Left colon (tissue), 2 donors: ENCODE measurements at places on chromosomes 16 and 17. TPM values are rescaled to one million over a fixed set of nuclear protein-coding genes. Genes with fewer than 3 reads are reported as not detected.
A peak's percentile ranks its signal among the peaks of the same experiment; 100 is the strongest.

DNA sequence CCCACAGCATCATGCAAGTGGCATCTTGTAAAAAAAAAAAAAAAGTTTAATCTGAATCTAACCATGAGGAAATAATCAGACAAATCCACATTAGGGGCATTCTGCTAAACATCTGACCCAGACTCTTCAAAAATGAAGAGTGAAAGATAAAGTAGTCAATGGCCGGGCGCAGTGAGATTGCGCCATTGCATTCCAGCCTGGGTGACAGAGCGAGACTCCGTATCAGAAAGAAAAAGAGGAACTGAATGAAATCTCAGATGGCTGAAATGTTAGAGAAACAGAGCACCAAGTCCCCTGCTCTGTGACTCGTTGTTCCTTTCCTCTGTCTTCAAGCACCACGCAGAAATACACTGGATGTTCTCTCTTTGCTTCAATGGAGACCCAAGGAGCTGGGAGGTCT is 12.7 kb upstream of the RNF135 start:
- no peak for DNase-seq

- DNase-seq = no peak
These were observed 1.7 kb upstream of the IGF2BP1 start for GRCh38 chr17:48995304-48995973.

DNA sequence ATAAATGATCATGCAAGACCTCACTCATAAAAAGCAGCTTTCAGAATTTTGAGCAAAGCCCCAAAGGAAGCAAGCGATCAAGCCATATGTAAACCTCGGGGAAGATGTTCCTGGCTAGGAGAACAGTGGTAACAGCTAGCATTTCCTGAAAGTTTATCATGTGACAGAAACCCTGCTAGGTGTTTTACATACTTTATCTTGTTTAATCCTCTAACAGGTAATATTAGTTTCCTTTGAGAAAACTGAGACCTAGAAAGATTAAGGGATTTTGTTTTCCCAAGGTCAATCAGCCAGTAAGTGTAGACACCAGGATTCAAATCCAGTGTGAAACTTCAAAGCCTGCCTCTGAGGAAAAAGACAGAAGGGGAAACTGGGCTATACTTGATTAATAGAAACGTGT is 362.4 kb upstream of the MAF start:
- no peak for DNase-seq

The RETREG3 gene
- 71.6 TPM for total RNA-seq

The CCL8 gene
- not detected for total RNA-seq

DNA sequence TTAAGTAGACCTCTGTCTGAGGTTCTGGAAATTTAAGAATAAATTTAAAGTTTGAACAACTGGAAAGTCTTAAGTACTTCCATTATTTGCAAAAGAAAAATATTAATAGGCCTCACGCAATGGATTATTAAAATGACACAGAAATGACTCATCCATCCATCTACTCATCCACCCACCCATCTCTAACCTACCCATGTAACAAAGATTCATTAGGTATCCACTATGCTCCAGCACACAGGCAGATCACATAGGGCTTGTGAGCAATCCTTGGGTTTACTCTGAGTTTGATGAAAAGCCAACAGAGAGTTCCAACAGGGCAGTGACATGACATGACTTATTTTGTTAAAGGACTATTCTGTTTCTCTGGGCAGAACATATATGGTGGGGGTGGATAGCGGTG is 93.3 kb downstream of the HELZ start:
- DNase-seq = no peak

GRCh38 chr17:67837965-67838364 is 12.7 kb downstream of the BPTF start:
- DNase-seq = no peak

The MMP28 gene
- 83.0 TPM for total RNA-seq

GRCh38 chr17:28228109-28228840 is 90.7 kb upstream of the TMEM97 start:
- no peak for DNase-seq

- no peak for DNase-seq
These were observed 157.5 kb downstream of the ANKFN1 start for GRCh38 chr17:56310782-56311181.

DNA sequence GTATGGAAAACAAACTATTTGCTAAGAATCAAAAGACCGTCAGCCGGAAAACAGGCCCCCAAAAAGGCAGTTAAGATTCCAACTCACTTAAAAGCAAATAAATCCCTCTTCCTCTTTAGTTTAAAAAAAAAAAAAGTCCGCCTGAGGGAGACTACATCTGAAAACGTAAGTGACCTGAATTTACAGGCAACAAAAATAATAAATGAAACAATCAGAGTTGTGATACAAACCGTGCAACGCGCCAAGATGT is 1.1 kb downstream of the KANSL1 start:
- no peak for DNase-seq

DNA sequence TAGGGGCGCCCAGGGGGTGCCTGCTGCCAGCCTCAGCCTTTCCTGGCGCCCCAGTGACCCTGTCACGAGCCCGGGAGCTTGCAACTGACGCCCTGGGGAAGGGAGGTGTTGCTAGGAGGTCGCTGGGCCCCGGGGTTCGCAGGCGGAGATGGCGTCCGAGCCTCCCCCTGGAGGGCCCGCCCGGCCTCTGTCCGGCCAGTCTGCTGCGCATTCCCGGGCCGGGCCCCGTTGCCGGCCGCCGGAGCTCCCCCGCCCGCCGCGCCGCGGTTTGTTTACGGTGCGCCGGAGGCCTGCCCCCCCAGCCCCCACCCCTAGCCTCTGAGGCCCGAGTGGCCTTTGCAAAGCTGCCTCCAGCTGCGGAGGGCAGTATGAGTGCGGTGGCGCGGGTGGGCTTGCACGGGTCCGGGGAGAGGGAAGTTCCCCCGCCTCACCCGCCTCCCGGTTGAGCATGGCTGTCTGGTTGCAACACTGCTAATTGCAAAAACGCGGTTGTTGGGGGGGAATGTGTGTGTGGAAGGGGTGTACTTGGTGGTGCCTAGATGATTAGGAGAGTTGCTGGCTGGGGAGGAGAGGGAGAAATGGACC is 514 bp downstream of the THRA start:
- DNase-seq = peak; percentile 66

- no peak for DNase-seq
These were observed 138.0 kb upstream of the NUDT7 start for GRCh38 chr16:77584205-77584859.

DNA sequence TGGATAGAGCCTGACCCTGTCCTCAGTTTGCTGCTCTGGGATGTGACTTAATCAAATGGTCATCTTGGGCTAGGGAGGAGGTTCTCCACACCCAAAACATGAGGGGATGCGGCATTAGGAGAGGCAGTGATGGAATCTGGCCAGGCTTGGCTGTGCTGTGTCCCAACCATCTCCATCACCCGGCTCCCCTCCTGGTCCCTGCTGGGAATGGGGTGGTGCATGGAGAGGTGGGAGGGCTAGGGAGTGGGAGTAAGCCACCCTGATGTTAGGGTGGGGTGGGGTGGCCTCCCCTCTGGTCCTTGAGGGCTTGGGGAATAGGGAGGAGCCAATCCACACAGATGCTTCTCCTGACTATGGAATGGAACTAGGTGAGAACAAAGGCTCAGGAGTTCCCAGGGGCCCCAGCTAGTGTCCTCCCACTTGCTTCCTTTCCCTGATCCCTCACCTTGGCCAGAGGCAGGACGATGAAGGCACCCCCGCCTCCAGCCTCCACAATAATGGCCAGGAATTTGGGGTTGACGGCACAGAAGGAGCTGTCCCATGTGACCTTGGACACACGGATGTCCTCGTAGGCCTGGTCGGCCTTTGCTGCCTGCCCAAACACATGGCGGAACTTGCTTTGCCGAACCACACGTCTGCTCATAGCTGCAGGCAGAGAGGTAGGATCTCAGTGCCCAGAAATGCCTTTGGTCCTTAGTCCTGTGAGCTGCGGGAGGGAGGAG is 1.8 kb downstream of the CORO6 start:
- no peak for DNase-seq

GRCh38 chr17:66190738-66191592 is 968 bp downstream of the CEP112 start:
- no peak for DNase-seq

The GCGR gene
- total RNA-seq = 0.67 TPM

DNA sequence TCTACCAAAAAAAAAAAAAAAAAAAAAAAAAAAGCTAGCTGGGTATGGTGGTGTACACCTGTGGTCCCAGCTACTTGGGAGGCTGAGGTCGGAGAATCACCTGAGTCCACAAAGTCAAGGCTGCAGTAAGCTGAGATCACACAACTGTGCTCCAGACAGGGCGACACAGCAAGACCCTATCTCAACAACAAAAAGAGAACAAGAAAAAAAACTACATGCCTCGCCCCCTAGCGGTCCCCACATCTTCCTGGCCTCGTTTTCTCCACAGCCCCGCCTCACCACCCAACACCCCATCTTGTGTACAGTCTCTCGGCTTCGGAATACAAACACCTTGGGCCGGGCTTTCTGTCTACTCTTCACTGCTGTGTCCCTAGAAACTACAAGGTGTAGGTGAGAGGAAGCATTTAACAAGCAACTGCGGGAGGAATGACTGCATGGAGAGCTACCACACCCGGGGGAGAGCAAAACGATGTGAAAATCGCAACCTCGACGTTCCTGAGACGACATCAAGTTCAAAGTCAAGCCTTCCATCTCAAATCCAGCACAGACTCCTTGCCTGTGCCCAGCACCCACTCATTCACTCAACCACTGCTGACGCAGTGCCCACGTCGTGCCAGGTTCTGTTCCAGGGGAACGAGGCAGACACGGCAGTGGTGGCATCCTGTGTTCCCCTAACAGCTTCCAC is 9.0 kb downstream of the NTAN1 start:
- no peak for DNase-seq

GRCh38 chr17:79871131-79871530 is 31.9 kb upstream of the CBX4 start:
- DNase-seq = no peak

DNA sequence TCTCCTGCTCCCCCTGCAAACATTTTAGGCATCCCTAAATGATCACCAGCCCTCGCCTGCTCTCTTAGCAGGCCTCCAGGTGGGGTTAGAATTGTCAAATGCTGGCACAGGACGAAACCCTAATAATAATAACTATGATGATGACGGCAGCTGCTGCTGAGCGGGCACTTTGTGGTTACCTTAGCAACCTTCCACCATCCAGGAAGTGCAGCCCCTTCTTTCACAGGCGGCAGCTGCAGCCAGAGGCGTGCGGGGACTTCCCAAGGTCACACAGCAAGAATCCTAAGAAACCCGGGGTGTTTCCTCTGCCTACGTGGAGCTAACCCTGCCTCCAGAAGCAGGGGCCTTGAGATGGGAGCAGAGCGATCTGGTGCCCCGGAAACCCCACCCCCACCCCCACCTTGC is 22.4 kb upstream of the EIF1 start:
- DNase-seq = peak; percentile 57

DNA sequence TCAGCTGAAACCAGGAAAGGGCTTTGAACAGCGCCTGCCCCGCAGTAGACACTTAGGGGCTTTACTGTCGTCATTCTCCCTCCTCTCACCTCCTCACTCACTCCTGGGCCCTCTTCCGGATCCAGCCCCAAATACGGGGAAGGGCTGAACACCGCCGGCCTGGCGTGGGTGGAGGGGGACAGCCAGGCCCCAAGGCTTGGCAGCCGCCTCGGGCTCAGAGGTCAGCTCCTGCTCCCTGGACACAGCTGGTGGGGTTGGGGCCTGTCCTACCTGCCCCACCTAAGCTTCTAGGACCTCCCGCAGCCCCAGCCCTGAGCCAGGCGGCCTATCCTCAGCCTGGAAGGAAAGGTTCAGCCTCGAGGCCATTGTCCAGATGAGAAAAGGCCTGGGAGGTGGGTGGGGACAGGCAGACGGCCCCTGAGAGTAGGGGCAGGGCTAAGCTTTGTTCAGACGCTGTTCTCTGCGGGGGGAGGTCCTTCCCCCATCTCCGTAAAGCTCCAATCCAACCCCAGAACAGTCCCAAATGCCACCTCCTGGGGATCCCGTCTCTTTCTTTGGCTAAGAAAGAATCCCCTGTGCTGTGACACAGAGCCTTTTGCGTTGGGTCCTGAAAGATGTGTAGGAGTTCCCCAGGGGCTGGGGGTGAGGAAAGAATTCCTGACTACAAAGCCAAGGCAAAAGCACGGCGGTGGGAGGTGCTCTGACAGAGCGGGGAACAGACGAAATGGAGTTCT is 881 bp upstream of the LLGL1 start:
- DNase-seq = no peak

GRCh38 chr16:87412371-87412995 is 20.3 kb downstream of the MAP1LC3B start:
- no peak for DNase-seq

DNA sequence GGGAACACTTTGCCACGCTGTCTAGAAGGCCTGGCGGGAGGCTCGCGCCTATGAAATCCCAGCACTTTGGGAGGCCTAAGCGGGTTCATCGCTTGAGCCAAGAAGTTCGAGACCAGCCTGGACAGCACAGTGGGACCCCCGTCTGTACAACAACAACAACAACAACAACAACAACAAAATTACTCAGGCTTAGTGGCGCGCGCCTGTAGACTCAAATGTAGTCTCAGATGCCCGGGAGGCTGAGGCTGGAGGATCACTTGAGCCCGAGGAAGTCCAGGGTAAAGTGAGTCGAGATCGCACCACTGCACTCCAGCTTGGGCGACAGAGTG is 297 bp upstream of the SLFN13 start:
- no peak for DNase-seq

DNA sequence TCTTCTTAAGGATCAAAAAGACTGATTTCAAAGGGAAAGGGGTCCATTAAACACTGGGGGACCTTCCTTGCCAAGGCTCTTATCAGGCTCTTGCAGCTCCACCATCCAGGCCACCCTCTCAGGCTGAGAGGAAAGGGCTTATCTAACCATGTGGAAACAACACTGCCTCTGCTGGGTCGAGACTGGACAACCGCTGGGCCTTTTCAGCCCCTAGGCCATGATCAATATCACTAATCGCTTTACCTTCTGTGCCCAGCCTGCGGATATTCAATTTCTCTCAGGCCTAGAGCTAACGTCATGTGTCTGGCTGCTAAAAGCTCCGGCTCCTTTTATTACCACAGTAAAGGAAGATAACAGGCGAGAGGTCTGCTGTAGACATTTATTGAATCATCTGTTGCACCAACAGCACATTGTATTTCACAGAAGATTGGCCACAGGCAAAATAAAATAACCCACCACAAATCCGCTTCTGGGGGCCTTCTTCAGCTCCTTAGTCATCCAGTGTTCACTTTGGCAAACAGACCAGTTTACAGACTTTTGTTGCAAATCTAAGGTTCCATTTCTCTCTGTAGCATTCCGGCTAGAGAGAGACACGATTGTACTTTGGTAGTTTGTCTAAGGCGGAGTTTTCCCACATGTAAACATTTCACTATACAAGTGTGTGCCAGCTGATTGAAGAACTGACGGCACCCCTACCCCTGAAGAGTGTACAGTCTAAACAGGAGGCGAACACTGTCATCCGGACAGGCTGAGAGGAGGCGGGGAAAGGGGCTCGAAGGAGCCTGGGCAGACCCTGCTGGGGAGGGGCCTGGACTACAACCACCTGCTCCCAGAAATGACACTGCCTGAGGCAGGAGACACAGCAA is 13.9 kb downstream of the CYB561 start:
- peak; percentile 31 for DNase-seq

- DNase-seq = no peak
These were observed 52.8 kb downstream of the SLFN5 start for GRCh38 chr17:35295686-35296085.

DNA sequence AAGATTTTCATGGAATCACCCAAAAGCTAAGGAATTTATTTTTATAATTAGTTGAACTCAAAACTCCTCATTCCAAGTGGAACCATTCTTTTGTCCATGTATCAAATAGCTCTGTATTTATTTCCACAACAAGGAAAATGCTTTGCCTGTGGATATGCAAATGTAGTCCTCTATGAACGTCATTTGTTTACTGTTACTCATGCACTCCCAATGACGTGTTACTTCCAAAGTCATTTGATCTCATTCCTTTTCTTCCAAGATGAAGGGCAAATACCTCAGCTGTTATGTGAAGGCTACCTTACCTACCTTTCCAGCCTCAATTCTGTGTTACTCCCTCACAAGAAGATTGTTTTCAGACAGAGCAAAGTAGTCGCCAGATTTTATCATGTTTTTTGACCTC is 83.7 kb downstream of the ITFG1 start:
- DNase-seq = no peak
